ENCODE measurements at places on chromosomes 6 and 20.
A peak's percentile ranks its signal among the peaks of the same experiment; 100 is the strongest.

GRCh38 chr20:38873050-38873581 is 53.1 kb upstream of the FAM83D start:
- DNase-seq = no peak

DNA sequence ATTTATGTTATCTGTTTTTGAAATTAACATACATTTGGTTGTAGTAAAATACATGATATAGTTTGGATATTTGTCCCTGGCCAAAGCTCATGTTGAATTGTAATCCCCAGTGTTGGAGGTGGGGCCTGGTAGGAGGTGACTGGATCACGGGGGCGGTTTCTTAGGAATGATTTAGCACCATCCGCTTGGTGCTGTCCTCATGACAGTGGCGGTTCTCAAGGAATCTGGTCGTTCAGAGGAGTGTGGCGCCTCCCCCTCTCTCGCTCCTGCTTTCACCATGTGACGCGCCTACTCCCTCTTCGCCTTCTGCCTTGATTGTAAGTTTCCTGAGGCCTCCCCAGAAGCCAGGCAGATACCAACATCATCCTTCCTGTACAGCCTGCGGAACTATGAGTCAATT is 29.0 kb downstream of the CTCFL start:
- no peak for DNase-seq

- no peak for DNase-seq
Observed at GRCh38 chr6:139017227-139017626, 11.3 kb upstream of the ABRACL start.

- DNase-seq = no peak
Observed at GRCh38 chr6:166743406-166744222, 116.6 kb upstream of the RPS6KA2 start.

DNA sequence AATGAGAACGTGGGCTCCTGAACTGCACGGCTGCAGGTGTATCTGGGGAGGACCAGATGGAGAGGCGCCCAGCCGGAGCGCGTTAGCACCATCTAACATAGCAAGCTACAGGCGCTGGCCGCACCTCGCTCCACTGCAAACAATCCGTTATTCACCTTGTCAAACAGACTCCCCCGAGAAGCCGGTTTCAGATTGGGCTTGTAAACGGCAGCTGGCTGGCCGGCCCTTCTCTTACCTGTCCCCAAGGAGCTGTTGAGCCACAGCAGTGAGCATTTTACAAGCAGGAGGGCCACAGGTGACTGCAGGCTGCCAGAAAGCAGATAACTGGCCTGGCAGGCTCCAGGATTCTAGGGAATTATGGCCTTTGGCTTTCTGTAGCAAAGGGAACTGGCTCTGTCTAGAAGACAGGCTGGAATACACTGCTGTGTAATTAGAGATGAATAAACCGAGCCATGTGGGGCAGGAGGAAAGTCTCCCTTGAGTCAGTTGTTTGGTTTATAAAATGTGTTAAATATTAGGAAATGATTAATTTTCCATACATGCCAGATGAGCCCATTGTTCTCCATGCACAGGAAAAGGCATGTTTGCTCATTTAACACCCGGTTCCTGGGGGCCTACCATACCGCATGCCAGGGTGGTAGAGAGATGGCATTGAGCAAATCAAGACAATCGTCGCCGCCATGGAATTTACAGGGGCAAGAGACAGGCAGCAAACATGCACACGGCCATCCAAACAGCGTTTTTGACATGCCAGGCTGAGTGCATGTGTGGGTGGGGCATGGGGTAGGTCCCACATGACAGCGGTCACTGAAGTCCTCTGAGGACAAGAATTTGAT is 159.3 kb downstream of the NFATC2 start:
- no peak for DNase-seq

GRCh38 chr6:148578489-148578814 is 168.4 kb upstream of the UST start:
- DNase-seq = no peak

GRCh38 chr6:35194390-35194789 is 19.4 kb upstream of the SCUBE3 start:
- DNase-seq = no peak

GRCh38 chr20:57790176-57790575 is 80.4 kb upstream of the PMEPA1 start:
- DNase-seq = no peak

DNA sequence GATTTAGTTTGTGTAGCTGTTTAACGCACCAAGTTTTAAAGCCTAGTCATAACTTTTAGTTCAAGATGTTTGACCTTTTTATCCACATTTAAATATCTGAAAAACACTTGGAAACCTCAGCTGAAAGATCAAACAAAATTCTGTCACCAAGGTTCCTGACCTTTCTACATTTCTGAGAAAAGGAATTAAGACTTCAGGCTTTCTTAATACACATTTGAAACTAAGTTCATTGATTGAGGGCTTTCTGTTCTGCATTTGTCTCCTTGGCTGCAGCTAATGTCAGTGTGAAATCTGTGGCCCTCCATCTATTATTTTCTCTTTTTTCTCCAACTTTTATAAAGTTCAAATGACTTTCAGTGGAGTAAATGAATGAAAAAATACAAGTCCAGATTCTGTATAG is 22.7 kb upstream of the FBXL4 start:
- no peak for DNase-seq

DNA sequence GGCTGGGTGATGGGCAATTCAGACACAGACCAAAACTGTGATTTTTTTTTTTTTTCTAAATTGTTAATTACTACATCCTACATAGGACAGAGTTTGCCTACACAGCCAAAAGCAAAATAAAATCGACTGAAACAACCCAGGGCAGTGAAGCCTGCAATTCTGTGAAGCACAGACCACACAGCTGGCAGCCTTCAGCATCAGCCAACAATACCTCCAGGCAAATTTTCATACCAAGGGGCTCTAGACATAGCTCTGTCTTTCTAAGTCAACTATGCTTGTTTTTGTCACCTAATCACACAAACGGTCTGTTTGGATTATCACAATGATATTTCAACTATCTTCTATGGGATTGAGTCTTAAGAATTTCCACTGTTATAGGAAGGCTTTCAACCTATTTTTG is 17.6 kb downstream of the RMND1 start:
- DNase-seq = no peak

DNA sequence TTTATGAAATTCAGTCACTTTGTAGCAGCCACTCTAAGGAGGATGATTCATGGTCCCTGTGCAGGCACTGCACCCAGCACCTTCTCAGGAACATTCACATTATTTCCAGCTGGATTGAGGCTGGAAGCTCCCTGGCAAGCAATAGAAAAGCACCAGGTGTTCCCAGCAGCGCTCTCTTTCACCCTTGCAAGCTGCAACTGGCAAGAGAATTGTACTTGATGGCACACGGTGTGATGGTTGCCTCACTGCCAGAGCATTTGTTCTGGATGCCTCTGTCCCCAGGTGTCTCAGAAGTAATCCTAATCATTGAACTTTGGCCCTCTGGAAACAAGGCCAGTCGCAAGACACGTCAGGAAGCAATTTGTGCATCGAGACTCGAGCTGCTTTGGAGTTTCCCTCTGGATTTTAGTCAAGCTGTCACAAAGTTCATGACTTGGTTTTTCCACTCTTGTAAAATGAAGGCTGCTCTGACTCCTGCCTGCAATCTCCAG is 24.9 kb upstream of the PHACTR2 start:
- no peak for DNase-seq

GRCh38 chr6:116229287-116229913 is 24.5 kb downstream of the TSPYL4 start:
- DNase-seq = no peak

GRCh38 chr20:40690836-40691565 is 2.0 kb upstream of the MAFB start:
- no peak for DNase-seq

GRCh38 chr20:2752567-2753460 is 47.6 kb downstream of the CPXM1 start:
- peak; percentile 83 for DNase-seq

DNA sequence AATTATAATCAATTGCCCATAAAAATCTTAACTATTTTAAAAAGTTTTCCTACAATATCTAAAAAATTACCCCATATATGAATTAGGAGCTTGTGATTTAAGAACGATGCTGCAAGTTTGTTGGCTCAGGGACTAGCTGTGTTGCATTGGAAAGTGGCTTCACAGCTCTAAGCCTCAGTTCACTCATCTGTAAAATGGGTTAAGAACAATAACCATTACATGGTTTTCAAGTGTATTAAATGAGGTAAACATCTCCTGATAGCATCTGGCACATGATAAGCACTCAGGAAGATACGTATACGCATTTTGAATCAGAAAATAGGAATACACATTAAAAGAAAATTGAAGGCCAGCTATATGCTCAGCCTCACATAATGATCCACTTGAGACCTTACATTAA is 76.4 kb downstream of the ARHGAP18 start:
- no peak for DNase-seq
